ENCODE measurements at places on chromosomes 13 and 19. TPM values are rescaled to one million over a fixed set of nuclear protein-coding genes. Genes with fewer than 3 reads are reported as not detected.

DNA sequence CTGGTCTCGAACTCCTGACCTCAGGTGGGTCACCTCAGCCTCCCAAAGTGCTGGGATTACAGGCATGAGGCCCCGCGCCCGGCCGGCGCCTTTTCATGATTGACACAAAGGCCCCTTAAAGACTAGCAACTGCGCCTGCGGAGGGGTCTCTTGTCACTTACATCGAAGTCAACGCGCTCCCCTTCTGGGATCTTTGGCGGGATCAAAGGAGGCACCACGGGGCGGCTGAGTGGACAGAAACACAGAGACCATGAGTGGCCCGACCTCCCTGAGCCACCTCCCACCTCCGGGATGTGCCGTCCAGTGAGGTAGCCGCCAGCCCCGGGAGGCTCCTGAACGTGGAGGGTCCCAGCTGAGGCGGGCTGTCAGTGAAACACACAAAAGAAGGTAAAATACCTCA, 7.3 kb downstream of the TNNT1 start:
- DNase-seq = no peak

GRCh38 chr19:7907122-7907521, 3.4 kb downstream of the MAP2K7 start:
- no peak for DNase-seq

DNA sequence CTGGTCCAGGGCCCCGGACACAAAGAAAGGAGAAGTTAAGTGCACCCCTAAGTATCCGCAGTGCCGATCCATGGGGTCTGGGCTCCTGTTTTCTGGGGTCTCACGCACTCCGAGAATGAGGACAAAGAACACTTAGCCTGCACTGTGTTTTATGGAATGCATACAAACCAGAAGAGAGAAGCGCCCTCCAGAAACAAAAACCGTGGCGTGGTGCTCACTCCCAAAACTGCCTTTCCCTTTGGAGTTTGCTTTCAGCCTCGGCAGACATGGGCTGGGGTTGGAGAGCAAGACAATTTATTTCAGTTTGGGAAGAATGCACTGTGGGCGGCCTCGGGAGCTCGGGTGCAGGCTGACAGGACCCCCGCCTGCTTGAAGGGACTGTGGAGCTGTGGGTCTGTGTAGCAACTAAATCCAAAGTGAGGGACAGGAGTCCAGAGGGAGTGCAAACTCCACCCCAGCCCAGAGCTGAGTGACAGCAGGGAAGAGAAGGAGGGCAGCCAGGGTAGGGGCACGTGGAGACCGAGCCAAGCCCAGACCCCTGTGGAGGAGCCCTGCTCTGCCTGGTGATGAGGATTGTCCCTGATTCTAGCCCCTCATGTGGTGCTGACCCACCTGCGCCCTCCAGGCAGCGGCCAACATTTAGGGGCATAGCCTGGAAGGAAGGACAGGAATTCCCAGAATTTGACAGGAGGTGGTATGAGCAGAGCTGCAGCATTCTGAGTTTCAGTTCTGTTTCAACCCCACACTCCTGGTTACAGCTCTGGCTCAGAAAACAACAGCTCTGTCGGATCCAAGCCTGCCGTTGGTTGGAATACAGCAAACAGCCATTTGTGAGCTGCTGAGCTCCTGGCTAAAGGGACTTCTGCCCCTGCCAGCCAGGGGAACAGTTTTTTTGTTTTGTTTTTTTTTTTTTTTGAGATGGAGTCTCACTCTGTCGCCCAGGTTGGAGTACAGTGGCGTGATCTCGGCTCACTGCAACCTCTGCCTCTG, 37.8 kb upstream of the POP4 start:
- no peak for DNase-seq

The RASL11A gene
- 9.3 TPM for polyA plus RNA-seq

The PEAK3 gene
- polyA plus RNA-seq = 0.13 TPM

DNA sequence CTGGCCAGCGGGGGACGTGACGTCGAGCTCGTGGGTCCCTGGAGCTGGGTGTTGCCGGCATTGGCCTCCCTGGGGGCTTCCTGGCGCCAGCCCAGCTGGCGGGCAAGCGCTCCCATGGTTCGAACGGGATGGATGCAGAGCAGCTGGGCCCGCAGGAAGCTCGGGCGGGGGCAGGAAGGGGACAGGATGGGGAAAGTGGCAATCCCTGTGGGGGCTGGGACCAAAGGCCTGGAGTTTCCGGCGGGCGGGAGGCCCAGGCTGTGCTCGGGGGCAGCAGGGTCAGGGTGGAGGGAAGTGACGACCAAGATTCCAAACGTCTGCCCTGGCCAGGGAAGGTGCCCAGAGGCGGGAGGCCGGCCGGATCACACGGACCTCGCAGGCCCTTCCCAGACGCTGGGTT, 19.3 kb downstream of the PALM start:
- peak; percentile 91 for DNase-seq

DNA sequence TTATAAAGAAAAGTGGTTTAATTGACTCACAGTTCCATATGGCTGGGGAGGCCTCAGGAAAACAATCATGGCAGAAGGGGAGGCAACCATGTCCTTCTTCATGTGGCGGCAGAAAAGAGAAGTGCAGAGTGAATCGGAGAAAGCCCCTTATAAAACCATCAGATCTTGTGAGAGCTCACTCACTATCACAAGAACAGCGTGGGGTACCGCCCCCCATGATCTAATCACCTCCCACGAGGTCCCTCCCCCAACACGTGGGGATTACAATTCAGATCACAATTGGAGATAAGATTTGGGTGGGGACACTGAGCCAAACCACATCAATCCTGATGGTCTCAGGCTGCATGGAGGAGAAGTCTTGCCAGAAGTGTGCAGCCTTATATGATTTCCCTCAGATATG, 26.0 kb downstream of the TM9SF2 start:
- no peak for DNase-seq

DNA sequence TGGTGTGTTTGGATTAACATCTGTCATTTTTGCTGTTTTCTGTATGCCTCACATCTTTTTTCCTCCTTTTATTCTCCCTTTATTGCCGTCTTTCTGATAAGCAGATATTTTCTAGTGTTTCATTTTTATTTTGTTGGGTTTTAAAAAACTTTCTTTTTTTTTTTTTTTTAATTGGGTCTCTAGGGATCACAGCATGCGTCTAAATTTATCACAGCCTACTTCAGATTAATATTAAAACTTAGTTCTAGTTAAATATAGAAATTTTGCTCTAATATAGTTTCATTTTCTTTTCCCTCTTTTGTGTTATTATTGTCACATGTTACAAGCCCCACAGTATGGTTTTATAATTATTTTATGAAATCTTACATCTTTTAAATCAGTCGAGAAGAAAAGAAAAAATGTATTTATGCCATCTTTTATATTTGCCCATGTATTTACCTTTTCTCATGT, 52.7 kb downstream of the SIPA1L3 start:
- DNase-seq = no peak

The PEG3 gene
- 3.0 TPM for polyA plus RNA-seq

DNA sequence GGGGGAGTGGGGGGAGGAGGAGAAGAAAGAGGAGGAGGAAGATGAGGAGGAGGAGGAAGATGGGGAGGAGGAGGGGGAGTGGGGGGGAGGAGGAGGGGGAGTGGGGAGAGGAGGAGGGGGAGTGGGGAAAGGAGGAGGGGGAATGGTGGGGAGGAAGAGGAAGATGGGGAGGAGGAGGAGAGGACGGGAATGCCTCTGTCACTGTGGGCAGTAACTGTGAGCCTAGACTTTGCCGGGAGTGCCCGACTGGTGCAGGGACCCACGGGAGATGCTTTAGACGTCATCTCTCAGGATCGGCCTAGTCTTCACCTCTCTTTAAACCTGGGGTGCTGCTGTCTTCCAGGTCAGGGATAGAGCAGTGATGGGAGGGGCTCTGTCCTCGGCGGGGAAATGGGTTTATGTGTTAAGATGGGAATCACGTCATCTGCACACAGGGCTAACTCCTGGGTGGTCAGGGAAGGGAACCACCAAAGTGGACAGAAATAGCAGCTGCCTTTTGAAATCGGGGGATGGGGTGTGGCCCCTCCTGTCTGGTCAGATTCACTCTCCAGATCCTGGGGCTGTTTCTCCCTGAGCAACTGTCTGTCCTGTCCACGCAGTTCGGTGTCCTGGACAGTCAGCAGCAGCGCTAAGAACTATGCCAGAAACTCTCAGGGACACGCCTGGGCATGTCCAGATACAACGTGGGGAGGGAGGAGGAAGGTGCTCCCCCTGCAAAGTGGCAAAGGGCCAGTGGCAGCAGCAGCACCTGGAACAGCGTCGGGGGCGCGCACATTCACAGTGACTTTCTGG, 26.9 kb downstream of the GAS6 start:
- DNase-seq = peak; percentile 80

The SUGP2 gene
- 85.2 TPM for polyA plus RNA-seq

GRCh38 chr13:52374389-52374788, 31.6 kb downstream of the THSD1 start:
- DNase-seq = no peak

GRCh38 chr13:33721724-33722123, 96.2 kb upstream of the RFC3 start:
- peak; percentile 21 for DNase-seq

The HS6ST3 gene
- 0.07 TPM for polyA plus RNA-seq

The ZNF699 gene
- 0.80 TPM for polyA plus RNA-seq

Measured in heart right ventricle (tissue), 16 donors.